ENCODE measurements at places on chromosomes 1 and 21.

DNA sequence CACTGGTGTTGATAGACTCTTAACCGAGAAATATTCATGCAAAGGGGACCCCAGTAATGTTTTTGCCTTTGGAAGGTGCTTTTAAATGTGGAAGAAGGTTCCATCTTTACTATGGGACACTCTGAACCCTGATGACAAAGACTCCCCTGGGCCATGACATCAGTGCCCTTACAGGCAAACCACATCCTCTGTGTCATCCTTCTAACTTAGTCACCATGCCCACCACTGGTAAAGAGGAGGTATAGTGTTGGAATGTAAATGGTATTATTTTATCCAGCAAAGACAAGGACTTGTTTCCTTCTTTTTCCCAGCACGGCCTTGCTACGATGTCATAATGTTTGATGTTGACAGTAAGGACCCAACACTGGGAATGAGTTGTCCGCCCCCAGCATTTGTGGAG lies 12.6 kb downstream of the METTL13 start:
- DNase-seq = peak; percentile 26

- DNase-seq = peak; percentile 78
Measured at GRCh38 chr1:89085781-89086180, 20.8 kb upstream of the GBP1 start.

- no peak for DNase-seq
Measured at GRCh38 chr1:85894651-85895050, 186.4 kb upstream of the ZNHIT6 start.

DNA sequence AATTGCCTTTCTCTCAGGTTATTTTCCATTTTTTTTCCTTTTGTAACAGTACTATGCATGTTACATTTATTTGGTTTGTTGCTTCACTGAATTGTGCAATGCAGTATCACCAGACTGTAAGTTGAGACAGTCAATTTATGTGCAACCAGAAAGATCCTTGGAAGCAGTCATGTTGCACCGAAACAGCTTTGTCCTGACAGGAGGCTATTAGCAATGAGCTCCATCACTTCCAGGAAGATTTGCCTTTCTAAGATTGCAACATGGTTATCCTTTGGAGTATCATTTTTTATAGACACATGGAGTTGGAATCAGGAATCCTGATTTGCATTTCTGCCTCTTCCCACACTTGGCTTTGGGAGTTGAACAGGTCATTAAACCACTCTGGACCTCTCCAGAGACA lies 84.5 kb upstream of the ST6GALNAC5 start:
- DNase-seq = no peak

DNA sequence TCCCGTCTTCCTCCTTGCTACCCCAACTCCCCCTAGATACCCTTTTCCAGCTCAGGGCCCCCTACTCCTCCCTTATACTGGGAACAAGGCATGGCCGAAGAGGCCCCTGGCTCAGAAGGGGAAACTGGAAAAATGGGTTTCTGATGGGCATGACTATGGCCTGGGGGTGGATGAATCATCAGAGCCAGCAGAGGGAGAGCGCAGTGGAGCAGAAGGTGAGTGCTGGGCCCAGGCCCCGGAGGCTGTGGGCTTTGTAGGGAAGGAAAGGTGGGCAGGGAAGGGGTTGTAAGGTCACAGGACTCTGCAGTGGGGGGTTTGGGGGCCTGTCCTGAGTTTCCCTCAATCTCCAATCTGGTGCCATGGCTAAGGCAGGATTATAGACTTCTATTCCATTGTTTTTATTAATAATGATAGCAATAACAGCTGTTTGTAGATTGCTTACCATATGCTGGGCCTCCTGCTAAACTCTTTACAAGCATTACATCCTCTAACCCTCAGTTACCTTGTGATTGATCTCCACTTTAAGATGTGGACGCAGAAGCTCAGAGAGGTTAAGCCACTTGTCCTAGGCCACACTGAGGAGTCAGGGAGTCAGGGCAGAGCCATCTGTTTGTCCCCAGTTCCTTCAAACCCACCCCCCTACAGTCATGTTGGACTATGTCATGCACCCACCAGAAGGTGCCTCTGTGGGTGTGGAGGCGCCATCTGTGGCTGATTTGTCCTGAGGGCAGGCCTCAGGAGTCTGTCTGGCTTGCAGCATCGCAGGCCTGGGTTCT lies 36.2 kb upstream of the ZNF362 start:
- DNase-seq = no peak

DNA sequence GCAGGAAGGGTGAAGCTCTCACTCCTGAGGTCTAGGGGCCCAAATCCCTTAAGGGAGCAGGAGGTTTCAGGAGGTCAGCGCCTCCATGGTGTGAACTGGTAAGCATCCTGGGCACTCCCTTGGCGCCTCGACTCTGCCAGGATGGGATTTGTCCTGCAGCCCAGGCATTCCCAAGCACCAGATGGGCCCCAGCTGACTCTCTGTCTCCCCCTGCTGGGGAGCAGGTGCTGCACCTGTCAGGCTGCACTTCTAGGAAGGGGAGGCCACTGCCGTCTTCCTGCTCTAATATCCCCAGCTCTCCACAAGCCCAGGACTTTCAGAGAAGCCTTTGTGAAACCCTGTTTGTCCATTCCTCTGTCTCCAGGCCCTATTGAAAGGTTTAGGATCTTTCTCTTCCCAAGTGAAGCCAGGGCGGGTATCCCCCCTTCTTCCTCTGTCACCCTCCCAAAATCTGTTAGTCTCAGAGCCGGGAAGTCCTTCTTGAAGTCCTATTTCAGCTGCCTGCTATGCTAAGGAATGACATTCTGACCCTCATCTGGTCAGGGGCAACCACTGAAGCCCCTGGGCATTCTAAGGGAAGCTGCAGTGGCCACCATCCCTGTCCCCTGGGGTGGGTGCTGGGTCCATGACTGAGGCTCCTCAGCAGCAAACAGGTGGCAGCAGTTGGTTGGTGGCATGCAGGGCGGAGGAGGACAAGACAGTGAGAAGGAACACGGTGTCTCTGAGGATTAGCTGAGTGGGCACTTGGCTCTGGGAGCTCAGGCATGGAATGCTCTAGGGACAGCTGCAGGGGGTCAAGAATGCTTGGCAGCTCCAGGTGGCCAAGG lies 3.2 kb downstream of the MYBPH start:
- DNase-seq = peak; percentile 4

GRCh38 chr1:150826299-150826698 lies 18.2 kb upstream of the CTSK start:
- DNase-seq = no peak

- no peak for DNase-seq
Measured at GRCh38 chr1:193014400-193014799, 44.8 kb downstream of the UCHL5 start.

DNA sequence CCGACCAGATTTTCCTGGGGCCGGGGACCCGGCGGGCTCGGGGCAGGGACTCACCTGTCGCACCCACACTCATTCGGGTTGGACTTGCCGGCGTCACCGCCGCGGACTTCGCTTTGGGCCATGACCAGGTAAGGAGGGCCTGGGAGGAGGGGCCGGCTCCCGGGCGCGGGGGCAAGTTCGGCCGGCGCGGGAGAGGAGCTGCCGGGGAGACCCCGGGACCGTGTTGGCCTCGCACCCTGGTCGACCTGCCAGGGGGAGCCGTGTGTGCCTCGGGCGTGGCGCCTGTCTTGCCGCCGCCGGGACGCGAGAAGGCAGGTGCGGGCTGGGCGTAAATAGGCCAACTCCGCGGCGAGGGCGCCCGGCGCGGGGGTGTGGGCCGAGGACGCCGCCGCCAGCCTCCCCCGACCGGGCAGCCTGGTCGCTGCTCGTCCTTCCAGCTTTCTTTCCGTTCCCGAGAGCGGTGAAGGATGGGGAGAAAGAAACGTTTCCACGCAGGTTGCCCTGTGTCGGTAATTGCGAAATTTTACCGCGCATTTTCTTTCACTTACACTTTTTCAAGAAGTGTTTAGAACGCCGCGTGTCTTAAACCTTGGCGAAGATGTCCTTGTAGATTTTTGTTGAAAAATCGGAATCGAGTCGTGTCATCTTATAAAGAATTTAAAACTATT lies 558 bp downstream of the USP1 start:
- DNase-seq = peak; percentile 19

DNA sequence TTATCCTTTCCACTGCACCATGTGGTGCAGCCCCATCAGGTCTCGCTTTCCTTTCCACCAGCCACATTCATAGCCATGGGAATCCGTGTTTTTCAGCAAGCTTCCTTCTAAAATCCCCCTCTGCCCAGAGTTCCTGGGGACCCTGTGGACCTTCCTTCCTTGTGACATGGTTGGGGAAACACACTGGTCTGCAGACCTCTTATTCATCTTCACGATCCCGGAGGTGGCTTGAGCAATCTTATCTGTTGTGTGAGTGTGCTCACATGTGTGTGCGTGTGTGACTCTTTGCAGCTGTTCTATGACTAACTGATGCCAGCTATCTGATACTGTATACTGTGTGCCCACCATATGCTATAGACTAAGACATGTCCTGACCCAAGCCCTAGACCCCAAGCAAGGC lies 15.6 kb upstream of the IL10 start:
- DNase-seq = no peak

DNA sequence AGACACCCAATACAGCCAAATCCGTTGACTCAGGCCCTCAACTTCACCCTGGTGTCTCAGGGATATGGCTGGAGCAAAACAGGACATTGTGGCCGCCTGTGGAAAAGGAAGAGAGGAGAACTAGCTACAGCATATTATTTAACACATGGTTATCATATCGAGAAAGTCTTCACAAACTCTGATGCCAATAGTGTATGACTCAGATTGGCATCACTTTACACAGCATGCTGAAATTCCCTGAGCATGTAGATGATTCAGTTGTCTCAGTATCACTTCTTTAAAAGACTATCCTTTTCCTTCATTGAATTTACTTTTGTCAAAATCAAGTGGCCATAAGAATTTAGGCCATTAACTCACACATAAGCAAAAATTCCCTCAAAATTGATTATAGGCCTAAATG lies 20.1 kb downstream of the HSD3B2 start:
- no peak for DNase-seq

Data from CD4-positive, alpha-beta T cell treated with Interleukin-4 for 4 hours (primary cell).